SK-MEL-5 (cell line): ENCODE measurements at places on chromosomes 7 and 10.

GRCh38 chr7:44046321-44047061, 2.0 kb downstream of the DBNL start:
- DNase-seq = no peak

DNA sequence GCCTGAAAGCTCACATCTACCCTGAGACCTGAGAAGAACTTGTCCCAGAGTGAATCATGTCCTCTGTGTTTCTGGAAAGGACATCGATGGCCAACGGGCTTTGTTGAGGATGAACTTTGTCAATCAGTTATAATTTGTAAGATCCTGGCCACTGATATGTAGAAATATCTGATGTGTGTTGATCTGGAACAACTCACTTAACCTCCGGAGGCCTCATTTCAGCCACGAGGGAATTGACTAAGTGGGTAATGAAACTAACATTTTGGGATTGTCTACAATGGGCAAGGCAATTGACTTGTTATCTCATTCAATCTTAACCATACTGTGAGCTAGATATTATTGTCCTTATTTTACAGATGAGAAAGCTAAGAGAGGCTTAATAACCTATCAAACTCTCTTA, 468.1 kb upstream of the NRP1 start:
- no peak for DNase-seq

- no peak for DNase-seq
These were observed 17.0 kb upstream of the PIK3CG start for GRCh38 chr7:106848049-106848448.

DNA sequence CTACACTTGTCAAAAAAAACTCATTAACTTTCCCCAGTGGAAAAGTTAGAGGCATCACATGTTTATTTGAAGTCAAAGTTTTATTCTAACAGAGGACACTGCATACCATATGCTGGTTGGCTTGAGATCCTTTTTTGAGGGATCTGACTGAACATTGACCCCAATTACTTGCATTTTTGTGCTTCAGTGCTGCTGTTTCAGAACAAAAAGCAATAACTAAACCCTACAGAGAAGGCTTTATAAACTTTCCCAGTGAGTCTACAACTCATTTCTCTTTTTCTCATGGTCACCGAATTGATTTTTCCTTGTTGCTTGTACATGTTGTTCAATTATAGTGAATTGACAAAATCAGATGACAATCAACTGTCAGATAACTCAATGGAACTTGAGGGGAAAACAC, 69.3 kb upstream of the PHYHIPL start:
- DNase-seq = no peak

DNA sequence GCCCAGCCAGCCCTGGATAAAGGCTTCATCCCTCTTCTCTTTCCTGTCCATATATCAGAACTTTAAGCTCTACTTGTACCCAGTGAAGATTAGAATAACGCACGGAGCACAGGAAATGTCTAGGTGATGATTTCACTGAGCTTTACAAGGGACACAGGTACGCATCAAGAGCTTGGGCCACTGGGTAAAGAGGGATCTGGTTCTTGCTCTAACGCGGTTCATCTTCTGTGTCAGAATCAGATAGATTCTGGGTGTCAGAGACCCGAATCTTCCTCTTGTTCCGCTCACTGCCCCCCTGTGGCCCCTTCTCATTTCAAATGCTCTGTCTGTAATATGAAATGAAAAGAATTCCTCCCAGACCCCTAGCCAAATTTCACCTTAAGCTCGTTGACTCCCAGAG, 24.7 kb downstream of the IL2RA start:
- DNase-seq = no peak

GRCh38 chr7:155996718-155997280, 184.5 kb upstream of the SHH start:
- DNase-seq = no peak

DNA sequence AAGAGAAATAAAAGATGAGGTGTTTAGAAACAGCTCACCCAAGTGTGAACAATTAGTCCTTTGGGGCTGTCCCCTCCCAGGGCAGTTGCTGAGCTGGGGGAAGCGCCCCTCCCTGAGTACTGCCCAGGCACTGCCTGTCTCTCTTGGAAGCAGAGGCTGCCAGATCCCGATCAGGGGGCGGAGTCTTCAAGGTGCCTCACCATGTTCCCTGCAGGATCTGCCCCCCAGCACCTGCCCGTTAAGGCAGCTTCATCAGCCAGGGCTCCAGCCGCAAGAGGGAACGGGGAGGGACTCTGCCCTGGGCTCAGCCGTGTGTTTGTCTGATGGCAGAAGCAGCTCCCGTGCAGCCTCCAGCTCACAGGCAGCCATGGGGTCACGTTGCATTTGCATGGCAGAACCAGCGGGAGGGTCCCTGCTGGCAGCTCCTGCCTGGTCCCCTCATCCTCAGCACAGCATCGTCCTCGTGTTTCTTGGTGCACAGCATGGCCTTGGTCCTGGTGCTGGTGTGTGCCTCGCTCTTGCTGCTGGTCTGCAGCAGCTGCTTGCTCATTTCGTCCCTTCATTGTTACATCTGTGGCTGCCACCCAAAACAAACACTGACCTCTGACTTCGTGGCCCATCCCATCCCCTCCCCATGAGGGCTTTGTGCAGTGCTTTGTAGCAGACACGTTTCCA, 10.7 kb upstream of the DPYSL4 start:
- no peak for DNase-seq

- DNase-seq = peak; percentile 14
These were observed 66.3 kb upstream of the SLC25A13 start for GRCh38 chr7:96388166-96388565.
